ENCODE measurements at places on chromosomes 12 and 14.

DNA sequence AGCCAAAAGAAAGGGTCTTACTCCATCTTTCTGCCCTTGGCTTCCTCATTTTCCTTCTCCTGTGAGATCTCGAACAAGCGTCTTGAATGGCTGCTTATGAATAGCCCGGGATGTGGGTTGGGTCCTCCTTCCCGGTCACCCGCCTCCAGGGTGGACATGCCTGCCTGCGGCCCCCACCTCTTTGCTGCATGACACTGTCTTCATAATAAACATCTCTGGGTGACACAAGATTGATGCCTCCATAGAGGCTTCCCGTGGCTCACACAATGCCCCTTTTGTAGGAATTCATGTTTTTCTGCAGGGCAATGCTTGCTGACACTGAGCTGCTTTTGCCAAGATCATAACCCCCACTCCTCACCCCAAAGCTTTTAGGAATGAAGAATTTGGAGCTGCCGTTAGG, 125.9 kb downstream of the ZNF664 start:
- DNase-seq, result no peak

DNA sequence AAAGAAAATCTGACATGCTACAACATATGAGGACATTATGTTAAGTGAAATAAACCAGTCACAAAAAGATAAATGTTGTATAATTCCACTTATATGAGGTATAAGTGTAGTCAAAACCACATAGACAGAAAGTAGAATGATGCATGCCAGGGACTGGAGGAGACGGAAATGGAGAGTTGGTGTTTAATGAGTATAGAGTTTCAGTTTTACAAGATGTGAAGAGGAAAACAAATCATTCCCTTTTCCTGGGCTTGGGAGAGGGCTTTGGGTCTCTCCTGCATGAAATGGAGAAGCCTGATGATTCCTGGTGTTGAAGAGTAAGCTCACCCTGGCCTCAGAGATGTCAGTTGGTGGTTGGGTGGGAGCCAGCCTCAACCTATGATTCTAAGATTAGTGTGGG, 158.4 kb upstream of the PLXNC1 start:
- no peak for DNase-seq

- no peak for DNase-seq
These were observed 64.7 kb downstream of the ZNF641 start for GRCh38 chr12:48285751-48286650.

DNA sequence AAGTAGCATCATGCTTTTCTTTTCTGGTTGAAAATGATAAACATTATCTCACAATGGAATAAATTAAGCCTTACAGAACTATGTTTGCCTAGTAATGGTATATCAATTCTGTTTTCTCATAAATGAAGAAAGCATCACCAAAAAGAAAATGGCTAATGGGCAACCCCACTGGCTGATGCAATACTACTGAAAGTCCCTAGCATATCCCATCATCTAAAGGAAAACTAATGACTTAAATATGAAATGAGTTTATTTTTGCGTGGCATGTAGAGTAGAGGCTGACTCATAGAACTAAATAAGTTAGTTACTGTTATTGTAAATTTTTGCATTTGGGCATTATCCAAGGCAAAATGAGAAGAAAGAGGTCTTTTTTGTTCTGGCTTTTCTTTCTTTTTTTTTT, 1156.3 kb upstream of the SEL1L start:
- no peak for DNase-seq

- DNase-seq, result no peak
These were observed 89.3 kb downstream of the OSBPL8 start for GRCh38 chr12:76470028-76470939.

- DNase-seq, result no peak
These were observed 34.5 kb upstream of the ATP23 start for GRCh38 chr12:57906821-57907220.

DNA sequence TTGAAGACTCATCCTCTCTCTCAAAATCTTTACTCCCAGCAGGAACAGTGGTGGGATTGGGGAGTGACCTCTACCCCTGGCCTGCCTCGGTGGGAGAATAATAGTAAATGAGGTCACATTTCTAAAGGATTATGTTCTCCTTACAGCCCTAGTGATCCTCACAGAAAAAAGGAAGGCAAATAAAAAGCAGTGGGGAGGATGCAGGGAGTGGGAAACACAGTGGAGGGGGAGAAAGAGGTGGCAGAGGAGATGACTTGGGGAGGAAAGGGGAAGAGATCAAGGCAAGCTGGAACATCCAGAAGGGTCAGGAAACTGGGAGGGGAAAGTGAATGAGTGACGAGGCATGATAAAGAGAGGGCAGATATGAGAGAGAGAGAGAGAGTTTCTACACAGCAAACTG, 8.3 kb upstream of the SYNDIG1L start:
- DNase-seq, result no peak

DNA sequence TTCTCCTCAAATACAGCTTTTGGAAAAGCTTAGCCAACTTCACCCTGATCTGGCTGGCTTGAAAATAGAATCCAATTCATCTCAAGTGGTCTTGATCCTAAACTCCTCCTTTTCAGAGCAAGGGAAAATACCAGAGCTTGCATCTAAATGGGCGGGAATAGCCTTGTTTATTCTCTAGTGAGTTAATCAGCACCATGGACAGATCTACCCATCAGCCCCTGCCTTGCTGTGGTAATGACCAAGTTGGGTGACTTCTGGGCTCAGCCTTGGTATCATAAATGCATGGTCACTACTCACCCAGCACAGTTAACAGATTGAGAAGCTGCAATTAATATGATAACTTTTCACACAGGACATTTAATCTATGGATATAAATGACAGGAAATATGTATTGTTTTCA, 196.6 kb downstream of the GLT1D1 start:
- no peak for DNase-seq

DNA sequence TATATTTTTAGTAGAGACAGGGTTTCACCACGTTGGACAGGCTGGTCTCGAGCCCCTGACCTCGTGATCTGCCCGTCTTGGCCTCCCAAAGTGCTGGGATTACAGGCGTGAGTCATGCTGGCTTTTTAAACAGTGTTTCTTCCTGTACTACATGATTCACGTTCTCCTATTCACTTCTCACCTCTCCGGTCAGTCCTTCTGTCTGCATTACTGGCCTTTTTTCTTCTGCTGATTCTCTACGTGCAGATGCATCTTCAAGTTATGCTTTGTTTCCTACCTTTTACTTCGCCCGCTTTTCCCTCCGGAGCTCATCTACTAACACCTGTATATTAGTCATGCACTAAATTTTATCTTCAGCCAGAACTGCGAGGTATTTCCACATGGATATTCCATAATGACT, 296.2 kb upstream of the FLRT2 start:
- no peak for DNase-seq

DNA sequence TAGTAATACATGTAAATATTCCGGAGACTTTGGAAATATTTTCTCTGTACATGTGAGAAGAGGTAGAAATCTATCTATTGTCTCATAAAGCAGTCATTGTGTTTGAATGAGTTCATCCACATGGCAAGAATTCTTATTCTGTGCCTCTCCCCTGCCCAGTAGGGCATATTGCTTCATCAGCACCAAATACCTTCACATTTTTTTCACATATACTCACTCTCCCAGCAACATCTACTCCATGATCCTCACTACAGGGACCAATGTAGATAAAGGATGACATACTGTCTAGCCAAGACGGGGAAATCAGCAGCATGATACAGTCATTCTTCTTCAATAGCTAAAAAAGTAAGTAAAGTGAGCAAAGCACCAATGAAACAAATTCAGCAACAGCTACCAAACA, 1.3 kb upstream of the TAS2R14 start:
- no peak for DNase-seq

- no peak for DNase-seq
These were observed 343.3 kb downstream of the MDGA2 start for GRCh38 chr14:47332106-47332505.

- DNase-seq, result no peak
These were observed 13.7 kb downstream of the COL2A1 start for GRCh38 chr12:47990351-47991105.

GRCh38 chr12:7303230-7303629, 642 bp upstream of the ACSM4 start:
- DNase-seq, result no peak

DNA sequence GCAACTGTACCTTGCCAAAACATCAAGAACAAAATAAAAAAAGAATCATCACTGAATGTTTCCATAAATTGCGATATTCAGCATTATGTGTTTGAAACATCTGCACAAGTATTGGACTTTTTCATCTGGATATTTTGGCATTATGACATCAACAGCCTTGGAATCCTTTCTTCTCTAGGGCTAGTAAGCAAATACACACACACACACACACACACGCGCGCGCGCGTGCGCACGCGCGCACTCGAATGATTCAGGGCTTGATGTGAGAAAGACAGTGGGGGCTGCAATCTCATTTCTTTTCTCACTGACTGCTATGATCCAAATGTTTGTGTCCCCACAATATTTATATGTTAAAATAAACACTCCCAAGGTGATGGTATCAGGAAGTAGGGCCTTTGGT, 90.0 kb upstream of the SLC38A4 start:
- no peak for DNase-seq

DNA sequence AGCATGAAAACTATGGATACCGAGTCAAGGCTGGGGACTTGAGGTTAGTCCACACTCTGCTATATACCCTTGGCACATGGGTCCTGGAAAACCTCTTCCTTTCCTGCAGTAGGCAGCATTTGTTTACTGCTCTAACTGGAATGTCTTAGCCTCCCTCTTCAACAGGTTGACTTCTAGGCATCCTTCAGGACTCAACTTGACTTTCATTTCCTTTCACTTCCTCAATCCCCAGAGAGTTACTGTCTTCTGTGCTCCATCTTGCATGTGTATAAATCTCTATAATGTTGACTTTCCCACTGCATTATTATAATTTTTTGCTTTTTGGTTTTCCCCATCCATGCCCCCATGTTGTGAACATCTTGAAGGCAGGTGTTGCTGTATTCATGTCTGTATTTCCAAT, 107.9 kb downstream of the VRK1 start:
- no peak for DNase-seq

GRCh38 chr12:123937707-123938591, 34.7 kb downstream of the CCDC92 start:
- DNase-seq, result peak; percentile 25

GRCh38 chr12:46263140-46264016, 5.5 kb downstream of the SLC38A1 start:
- DNase-seq, result no peak

GRCh38 chr12:95608252-95609033, 57.2 kb upstream of the USP44 start:
- no peak for DNase-seq

GRCh38 chr14:31536201-31536960, 24.8 kb upstream of the NUBPL start:
- DNase-seq, result no peak

- DNase-seq, result no peak
These were observed 55.5 kb upstream of the SRRM4 start for GRCh38 chr12:118925826-118926225.

DNA sequence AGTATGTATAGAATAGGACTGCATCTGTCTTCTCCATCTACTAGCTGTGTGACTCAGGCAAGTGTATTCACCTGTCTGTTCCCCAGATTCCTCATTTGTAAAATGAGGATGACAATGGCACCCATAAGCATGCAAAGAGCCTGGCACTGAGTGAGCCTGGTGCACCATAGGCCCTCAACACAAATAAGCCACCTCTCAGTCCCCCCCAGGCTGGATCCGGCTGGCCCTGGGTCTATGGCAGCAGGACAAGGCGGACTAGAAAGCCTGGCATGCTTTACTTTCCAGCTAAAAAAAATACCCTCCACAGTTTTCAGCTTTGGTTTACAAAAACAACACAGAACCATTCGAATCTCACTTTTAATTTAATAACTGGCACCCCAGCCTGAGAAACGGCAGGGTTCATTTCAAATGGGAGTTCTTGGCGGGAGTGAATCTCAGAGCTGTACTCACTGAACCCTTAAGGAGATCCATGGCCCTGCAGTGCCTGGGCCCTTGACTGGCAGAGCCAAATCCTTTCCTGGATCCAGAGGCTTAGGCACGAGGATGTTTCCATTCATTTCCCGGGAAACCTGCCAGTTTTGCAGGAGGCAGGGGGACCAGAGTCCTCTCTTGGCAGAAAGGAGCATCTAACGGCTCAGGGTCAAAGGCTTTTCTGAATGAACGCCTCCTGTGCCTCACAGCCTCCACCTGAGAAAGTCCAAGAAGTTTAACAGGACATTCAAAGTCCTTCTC, 17.7 kb downstream of the SYNE3 start:
- DNase-seq, result no peak

DNA sequence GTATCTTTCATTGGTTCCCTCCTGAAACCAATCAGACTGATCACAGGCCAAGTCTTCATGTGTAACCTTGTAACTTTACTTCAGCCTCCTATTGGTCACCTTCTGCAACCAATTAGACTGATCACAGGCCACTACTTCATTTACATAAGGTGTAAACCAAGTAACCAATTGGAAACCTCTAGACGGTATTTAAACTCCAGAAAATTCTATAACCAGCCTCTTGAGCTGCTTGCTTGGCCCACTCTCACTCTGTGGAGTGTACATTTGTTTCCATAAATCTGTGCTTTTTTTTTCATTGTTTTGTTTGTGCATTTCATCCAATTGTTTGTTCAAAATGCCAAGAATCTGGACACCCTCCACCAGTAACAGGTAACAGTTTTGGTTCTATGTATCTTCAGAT, 47.5 kb downstream of the EIF2S3B start:
- DNase-seq, result no peak
